Stimulated activated CD4-positive, alpha-beta T cell treated with anti-CD3 and anti-CD28 coated beads, Interleukin-15, amount 100 ng/mL, for 1 hour (primary cell): ENCODE measurements at places on chromosomes 11 and 22.

GRCh38 chr11:60840470-60841430 is 1.2 kb upstream of the CCDC86 start:
- no peak for DNase-seq

GRCh38 chr11:129853518-129854231 is 38.0 kb downstream of the TMEM45B start:
- peak; percentile 4 for DNase-seq

DNA sequence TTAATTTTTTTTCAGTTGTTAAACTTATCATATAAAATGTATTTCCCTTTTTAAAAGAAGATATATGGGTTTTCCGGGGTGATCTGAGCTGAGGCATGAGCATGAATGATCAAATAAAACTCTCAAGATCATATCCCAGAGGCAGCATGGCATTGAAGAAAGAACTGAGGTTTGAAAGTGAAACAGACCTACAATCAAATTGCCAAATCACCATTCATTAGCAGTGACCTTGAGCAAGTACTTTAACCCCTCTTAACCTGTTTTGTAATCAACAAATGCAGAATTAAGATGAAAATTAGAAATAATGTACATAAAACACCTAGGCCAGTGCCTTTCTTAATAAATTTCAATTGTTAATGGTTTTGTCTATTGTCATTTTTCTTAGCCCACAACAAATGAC is 116.0 kb downstream of the RBFOX2 start:
- DNase-seq, result no peak

- DNase-seq, result no peak
Observed at GRCh38 chr11:121427400-121427744, 24.7 kb upstream of the SORL1 start.

DNA sequence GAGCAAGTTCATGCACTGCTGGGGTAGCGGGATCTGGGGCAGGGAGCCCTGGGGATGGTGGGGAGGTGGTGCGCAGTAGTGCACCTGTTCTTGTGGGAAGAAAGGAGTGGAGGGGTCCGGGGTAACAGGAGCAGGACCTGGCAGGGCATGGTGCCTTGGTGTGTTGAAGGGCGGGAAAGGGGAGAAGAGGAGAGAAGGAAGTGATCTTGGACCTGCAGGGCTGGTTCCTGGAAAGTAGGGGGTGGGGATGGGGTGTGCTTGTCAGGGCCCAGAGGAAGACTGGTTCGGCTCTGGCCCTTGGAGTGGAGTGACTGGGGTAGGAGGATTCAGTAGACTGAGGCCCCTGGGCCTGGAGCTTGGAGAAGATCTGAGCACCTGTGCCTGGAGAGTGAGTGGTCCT is 10.9 kb upstream of the CAPN5 start:
- DNase-seq, result no peak

DNA sequence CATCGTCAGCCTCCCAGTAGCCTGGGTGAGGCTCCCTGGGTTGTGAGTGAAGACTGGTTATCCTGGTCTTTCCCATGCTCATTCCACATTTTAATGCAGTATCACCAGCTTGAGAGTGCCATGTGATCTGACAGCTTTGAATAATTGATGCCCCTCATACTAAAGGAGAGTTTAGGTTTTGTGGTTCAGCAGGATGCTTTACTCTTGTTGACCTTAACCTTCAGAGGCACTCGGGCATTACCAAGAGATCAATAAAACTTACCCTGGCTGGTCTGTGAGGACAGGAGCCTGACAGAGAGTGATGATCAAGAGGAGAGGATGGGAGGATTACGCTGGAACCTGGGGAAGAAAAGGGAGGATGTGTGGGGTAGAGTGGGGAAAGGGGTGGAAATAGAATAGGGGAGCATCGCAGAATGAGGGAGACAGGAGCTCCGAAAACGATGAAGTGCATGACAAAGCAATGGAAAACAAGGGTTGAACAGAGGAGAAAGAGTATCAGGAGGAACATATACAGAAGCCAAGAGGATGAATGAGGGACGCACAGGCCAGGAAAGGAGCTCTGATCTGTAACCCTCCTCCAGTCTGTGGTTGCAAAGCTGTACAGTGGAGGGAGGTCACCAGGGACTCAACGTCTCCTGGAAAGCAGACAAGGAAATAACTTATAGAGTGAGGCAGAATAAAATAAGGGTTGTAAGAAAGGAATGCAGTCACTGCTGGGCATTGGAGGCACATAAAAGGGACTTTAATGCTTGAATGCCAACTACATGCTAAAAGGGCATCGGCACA is 594.5 kb downstream of the NTM start:
- no peak for DNase-seq

GRCh38 chr11:66011239-66011784 is 496 bp upstream of the CST6 start:
- no peak for DNase-seq
